ENCODE measurements at places on chromosomes 3 and 15.

DNA sequence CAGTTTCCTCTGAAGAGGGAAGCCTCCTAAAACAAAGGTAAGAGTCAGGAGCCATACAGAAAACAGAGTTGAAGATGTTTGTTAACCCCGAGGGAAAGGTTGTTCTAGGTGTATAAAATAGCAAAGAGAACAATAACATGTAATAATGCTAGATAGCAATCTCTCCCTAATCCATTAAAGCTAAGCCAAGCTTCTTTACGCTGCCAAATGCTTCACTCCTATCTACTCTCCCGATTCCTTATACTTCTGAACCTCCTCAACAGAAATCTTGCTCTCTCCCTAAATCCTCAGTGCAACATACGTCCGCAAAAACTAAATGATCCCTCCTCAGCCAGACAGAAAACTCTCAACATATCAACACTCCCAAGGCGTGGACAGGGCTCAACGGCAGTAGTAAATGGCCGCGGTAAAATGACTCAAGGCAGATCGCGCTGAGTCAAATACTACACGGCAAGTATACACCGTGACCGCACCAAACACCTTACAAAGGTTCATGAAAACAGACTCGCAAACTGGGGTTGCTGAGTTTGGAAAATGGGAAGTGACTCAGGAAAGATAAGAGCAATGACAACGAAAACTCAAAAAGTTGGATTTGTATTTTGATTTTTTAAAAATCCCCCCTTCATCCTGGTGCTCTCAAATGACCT, 682 bp downstream of the CLDND1 start:
- DNase-seq, result peak; percentile 60

DNA sequence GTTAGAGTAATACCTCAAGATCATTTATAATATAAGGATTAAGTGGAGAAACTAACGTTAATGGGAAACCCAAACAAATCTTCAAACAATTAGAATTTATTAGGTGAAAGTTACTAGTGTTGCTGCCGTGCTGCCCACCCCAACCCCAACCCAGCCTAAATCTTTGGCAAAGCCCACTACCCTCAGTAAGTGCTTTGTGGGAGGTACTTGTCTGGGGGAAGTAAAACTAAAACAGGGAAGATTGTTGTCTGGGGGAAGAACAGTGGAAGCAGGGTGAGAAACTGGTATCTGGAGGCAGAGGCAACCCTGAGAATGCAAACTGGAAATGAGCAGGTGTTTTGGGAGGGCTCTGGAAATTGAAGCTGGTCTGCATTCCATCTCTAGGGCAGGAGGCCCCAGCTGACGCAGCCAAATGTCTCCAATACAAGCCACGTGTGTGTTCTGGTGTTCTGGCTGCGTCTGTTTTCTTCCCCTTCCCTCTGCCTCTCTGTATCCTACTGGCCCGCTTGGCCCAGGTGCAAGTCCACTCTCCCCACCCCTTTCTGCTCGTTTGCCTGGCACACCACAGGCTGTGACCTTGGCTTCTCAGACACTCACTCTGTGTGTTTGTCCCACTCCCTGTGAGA, 32.7 kb downstream of the FEM1B start:
- DNase-seq, result no peak

GRCh38 chr15:48722764-48723661, 77.5 kb upstream of the FBN1 start:
- no peak for DNase-seq

GRCh38 chr3:113210604-113211329, 590 bp upstream of the BOC start:
- peak; percentile 49 for DNase-seq

- DNase-seq, result no peak
These were observed 338.4 kb upstream of the C2CD4B start for GRCh38 chr15:62503451-62503850.

DNA sequence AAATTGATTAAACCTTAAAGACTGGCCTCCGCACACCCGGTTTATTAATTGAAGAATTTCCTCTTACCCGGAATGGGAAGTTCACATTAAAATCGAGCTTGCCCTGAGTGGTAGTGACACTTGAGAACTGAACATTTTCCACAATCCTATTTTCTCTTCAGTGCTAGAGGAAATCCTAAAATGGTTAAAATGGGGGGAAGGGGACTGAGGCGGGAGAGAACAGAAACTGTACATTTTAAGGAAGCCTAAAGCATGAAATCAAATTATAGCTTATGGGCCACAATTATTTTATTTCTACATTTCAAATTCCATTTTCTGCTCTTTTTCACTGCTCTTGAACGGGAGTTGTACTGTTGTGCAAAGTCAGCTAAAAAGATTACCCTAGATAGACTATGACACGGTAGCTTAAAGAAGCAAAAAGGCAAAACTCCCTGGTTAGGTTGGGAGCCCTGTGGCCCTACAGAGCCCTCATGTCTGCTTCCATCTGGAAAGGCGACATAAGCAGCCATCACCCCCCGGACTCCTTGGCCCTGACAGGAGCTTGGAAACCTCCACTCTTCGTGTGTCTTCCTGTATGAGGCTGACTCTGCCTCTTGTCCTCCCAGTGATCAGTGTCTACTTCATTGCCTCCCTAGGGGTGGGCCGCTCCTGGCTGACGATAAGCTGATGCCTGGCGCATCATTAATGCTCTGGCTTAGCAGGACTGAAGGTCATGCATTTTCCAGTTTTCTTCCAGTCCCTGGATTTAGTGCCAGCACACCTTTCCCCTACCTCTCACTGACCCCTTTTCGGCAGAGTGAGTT, 79.3 kb downstream of the EEFSEC start:
- no peak for DNase-seq

GRCh38 chr15:49688135-49688790, 67.4 kb downstream of the DTWD1 start:
- no peak for DNase-seq

DNA sequence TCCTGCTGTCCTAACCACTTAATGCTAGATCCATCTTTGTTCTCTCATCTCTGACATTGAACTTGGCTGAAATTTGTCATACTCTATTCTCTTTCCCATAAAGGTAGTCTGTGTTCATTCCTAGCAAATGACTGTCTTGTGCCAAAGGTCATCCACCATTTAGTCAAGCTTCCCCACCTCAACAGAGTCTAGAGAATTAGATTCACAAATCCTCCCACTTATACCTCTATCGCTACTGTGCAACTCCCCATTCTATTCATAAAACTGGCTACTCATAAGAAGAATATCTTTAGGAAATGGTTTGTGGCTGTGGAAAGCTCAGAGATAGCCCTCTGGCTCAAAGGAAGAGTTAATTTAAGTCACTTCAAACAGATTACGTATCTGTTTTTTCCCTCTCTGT, 59.7 kb upstream of the MBNL1 start:
- DNase-seq, result no peak

GRCh38 chr3:106014518-106014917, 145.7 kb upstream of the CBLB start:
- DNase-seq, result no peak

DNA sequence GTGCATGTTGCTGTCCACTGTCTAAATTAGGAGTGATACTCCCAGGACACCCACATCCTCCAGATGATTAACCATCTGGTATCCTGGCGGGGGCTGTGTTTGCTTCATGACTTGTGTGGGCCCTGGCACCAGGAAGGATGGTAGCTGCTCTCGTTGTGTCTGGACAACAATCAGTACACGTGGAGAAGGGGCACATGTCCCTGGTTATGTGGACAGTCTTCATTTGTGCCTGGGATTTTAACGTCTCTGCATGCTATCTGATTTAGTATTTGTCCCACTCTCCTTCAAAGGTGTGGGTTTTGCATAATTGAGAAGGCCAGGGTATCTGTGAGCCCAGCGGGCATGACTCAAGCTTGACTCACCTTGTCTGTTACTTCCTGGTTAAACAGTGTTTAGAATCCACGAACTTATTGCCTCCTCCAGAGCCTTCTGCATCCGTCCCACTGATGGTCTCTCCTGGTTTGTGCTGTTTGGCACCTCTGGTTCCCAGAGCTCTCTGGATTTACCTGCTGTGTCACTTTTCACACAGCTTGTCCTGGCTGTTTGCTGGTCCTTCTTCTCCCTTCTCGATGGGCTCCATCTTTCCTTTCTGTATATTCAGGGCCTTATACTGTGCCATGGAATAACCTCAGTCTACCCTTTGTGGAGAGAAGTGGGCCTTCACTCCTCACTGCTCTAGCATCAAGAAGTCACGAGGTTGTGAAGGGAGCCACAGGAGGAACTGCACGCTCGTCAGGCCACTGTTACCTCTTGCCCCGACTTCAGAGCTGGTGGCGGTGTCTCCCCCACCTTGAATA, 32.5 kb downstream of the ARNT2 start:
- no peak for DNase-seq

GRCh38 chr15:65338366-65338765, 33.9 kb downstream of the RNU5B-1 start:
- DNase-seq, result no peak
